AG08395 (cell line): ENCODE measurements at places on chromosomes 6 and 20.

GRCh38 chr20:50762435-50763220 lies 31.2 kb downstream of the PARD6B start:
- peak; percentile 56 for DNase-seq

DNA sequence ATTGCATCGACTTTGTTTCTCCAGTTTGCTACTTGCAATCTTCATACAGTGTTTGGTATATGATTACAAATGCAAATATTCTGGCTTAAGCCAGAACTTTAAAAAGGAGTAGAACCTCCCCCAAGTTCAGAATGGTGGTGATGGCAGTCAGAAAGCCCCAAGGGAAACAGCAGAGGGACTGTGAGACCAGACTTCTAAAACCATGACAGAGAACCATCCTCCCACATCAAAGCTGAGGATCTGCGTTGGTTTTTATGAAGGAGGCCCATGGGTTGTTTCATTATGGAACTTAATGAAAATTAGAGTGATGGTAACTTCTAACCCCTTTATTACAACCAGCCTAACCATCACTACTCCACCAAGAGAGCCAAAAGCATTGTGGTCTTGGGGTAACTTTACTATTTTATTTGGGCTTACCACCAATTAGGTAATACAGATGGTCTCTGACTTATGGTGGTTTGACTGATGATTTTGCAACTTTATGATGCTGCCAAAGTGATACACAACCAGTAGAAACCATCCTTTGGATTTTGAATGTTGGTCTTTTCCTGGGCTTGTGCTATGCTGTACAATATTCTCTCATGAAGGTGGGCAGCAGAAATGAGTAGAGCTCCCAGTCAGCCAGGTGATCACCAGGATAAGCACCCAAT lies 10.9 kb upstream of the MRS2 start:
- DNase-seq: no peak

- DNase-seq: no peak
These were observed 80.7 kb upstream of the PTPRK start for GRCh38 chr6:128601060-128601459.

GRCh38 chr6:78868116-78868515 lies 765 bp downstream of the IRAK1BP1 start:
- no peak for DNase-seq

- no peak for DNase-seq
These were observed 417.5 kb downstream of the EYS start for GRCh38 chr6:65289491-65289890.

DNA sequence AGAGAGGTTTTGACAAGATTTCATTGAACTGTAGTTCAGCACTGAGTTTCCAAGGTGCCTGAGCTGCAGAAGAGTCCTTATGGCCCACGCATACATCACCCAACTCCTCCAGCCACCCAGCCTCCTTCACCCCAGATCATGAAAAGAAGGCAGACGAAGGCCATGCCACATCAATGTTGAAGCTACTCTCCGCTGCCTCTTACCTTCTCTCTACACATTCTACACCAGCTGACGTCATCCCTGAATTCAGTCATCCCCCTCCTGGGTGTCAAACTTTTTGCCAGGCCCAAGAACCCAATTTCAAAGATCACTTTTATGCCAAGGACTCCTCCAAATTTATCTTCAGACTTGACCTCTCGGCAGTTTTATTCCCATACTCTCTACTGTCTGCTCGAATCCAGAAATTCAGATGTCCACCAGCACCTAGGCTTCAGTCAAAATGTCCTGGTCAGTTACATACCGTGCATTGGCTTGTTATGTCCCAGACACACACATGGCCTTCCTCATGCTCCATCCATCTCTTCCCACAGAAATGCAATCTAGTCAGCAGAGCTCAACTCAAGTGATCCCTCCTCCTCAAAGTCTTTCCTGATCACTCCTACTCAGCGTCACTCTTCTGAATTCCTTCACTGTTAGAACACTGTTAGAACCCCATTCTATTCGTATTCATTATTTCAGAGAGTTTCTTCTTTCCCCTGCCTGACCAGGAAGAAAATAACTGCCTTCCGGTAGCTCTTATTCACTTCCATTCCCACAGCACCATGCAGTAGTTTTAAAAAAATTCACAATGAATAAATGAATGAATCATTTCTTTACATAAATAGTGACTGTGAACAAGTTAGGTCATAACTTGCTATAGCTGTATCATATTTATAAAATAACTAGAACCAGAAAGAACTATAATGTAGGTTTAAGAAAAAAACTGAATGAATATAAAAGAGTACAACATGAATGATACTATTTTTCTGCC lies 11.5 kb downstream of the ATXN1 start:
- DNase-seq: no peak

DNA sequence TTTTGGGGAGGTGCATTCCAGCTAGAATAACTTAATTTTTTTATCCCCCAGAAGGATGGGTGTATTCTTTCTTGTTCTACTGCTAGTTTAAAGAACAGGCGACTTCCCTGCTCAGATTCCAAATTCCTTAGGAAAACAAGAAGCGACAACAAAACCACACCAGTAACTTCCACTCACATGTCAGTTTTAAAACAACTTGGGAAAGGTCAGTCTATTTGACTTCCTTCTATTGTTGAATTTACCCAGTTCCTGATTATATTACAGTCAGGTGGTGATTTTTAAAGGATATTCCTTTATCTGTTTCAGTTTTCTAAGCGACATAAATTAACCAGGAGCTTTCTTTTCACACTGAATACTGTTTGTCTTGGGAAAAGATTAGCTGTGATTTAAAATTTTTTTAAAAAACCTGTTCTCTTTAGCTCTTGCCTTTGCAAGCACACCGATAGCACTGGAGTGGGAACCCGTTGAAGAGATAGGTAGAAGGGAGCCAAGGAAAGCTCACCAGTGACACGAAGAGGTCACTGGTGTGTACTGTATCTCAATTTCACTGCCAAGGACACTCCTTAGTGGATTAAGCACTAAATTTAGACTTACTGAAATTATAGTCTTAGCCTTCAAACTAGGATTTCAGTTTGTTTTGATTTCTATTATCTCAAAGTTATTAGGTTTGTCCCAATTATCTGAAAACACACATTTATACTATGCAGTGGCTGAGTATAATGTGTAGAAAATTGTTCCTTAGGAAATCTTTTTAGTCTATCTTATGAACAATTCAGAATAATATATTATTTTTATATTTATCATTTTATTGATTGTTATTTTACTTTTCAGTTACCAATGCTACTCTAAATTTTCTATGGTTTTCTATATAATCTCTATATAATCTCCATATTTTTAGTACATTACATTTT lies 22.3 kb downstream of the MARCKS start:
- DNase-seq: peak; percentile 79

DNA sequence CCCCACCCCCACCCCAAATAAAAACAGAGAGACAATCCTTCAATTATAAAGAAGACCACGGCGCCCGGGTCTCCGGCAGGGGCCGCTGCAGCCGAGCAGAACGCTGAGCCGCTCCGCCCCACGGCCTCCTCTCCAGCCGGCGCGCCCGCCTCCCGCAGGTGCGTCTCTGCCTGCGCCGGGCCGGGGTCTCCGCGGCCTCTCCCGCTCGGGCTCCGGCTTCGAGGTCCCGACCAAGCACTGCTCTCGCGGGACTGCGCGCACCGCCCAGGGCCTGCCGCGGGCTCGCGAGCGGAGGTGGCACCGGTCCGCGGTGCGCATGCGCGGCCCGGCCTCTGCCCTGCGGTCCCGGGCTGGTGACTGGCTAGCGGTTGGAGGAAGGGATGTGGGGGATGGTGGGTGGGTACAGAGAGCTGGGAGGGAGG lies 241 bp upstream of the SIRT5 start:
- DNase-seq: peak; percentile 98

GRCh38 chr6:21200134-21200870 lies 393.2 kb upstream of the SOX4 start:
- DNase-seq: no peak

DNA sequence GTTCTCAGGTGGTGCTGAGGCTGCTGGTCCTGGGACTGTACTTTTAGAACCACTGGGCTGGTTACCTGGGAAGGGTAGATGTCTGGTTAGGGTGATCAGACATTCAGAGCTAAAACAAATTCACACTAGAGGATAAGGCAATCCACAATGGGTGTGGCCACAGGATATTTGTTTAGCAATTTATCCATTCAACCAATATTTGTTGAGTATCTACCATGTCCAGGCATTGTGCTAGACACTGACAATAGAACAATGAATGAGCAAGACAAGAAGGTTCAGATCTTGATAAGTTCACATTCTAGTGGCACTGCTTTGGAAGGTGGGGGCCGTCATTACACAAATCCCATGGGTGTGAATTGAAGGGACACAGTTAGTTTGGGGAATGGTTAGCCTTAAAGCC lies 131.7 kb downstream of the BCAS1 start:
- DNase-seq: no peak

- peak; percentile 37 for DNase-seq
These were observed 97.4 kb upstream of the RNF24 start for GRCh38 chr20:4112481-4113421.

- DNase-seq: no peak
These were observed 452.1 kb downstream of the GRIK2 start for GRCh38 chr6:101845621-101846020.

GRCh38 chr6:168934660-168935627 lies 318.7 kb downstream of the THBS2 start:
- no peak for DNase-seq

GRCh38 chr20:45218124-45218523 lies 3.0 kb upstream of the SEMG2 start:
- DNase-seq: no peak

DNA sequence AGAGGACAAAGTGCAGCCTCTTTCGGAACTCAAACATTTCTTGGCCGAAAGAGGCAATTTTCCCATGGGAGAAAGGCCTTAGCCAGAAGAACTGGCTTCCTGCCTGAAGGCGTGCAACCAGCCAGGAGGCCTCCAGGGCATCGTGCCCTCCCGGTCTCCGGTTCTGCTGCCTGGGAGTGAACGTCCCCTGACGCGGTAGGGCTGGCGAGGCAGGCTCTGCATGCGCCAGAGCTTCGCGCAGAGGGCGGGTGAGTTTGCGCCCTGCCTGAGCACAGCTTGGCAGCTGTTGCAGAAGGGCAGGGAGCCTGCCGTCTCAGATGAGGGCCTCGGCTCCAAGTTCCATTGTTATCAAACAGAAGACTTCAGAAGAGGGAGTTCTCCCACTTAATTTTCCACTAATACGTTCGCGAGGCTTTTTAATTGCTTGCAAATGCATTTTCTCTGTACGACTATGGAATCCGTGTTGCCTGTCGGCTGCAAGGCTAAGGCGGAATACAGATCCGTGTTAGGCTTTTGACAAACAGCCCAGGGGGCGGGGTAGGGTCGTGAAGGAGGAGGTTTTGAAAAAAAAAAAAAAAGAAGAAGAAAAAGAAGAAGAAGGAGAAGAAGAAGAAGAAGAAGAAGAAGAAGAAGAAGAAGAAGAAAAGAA lies 5.5 kb upstream of the TFAP2D start:
- no peak for DNase-seq

DNA sequence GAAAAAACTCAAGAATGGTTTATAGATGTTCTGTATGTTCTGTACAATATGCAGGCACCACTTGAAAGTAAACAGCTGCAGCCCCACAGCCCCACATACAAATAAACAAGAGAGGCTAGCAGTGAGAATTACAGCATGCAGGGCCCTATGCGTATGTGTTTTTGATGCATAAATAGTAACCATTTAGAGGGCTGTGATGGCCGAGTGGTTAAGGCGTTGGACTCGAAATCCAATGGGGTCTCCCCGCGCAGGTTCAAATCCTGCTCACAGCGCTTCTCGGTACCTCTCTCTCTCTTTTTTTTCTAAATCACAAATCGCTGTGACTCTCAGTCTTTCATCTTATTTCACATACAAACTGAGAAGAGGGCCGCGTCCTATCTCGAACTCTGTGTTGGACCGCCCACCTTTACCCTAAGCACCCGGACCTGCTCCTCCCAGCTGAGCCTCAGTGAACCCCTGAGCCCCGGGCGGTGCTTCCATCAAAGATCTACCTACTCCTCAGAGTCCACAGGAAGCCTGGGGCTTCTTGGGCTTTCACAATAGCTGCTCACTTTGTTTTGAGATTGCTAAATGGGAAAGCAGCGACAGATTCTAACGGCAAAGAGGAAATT lies 37.7 kb upstream of the PRSS16 start:
- no peak for DNase-seq

- DNase-seq: no peak
These were observed 17.6 kb upstream of the SSTR4 start for GRCh38 chr20:23017516-23017915.

DNA sequence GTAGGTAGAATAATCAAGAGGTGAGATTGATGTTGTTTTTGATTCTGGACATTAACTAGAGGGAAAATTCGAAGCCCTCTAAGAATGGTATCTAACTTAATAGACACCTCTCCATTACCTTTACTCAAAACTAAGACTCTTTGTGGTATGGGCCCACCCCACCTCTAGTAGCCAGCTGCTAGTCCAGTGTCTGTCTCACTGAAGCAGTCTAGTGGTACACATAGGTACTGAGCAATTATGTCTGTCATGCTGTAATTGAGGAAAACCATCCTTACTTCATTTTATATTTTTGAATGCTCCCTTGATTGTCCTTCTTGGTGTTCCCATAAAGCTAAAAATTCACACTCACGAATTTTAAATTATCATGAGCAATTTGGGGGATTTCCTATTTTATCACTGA lies 290.7 kb downstream of the ARHGAP18 start:
- DNase-seq: no peak

DNA sequence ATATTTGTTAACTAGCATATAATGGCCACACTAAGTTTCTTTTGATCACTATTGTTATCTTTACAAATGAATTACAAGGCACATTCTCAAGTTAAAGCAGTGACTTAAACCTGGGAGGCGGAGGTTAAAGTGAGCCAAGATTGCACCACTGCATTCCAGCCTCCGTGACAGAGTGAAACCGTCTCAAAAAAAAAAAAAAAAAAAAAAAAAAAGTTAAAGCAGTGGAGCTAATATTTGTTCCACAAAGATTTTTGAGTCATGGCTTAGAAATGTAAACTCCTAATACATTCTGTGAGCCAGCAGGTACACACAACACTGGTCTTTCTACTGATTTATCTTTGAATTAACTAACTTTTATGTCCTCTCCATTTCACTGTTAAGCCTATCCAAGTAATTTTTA lies 221.7 kb upstream of the HTR1E start:
- no peak for DNase-seq
